Thoracic aorta (tissue), 2 donors: ENCODE measurements at places on chromosomes 6 and 20.

DNA sequence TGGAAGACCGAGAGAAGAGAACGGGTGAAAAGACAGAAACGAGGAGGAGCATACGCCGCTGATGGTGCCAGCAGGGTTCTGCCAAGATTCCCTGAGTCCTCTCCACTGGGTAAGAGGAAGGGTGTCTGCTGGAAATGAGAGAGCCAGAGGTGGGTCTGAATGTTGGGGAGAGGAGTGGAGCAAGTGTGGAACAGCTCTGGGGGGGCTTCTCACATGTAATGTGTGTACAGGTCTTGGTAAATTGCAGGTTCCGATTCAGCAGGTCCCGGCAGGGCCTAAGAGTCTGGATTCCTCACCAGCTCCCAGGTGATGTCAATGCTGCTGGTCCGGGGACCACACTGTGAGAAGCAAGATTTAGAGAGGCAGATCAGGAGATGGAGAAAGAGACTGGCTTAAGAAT lies 1.5 kb upstream of the EBF4 start:
- no peak for DNase-seq

DNA sequence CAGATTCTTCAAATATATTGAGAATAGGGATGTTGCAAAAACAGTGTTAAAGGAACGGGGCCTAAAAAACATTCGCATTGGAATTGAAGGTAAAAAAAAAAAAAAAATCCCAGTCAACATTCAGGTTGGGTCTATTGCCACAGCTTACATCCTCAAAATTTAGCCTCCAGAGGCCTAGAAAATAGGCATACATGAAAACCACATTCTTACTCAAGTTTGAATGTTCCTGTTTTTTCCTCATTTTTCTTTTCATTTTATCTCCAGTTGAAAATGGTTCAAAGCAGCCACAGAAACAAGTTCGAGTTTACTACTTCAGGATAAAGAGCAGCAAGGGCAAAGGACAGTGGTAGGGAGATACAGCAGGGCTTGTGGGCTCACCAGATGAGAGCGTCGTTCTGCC lies 41.9 kb downstream of the KCTD20 start:
- no peak for DNase-seq

GRCh38 chr20:59010321-59010994 lies 3.4 kb upstream of the CTSZ start:
- no peak for DNase-seq

DNA sequence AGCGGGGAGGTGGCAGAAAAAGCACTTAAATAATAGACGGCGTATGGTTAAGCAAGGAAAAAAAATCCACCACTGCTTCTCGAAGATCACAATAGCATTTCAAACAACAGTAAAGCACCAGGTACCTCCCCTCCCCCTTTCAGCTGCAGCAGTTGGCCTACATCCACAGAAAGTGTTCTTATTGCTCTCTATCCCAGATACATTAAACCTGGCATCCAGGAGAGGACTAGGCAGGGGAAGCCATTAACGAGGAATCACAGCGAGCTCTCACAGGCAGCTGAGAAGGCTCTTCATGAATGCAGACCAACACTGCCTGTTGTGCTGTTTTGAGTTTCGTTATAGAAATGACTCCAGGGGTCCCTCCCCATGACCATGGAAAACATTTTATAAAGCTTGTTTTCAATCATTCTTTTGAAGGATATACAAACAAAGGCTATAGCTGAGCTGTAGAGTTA lies 11.8 kb downstream of the FYN start:
- no peak for DNase-seq

- DNase-seq, result no peak
These were observed 139.1 kb downstream of the AGPAT4 start for GRCh38 chr6:161134550-161135298.

GRCh38 chr6:52336919-52337561 lies 24.9 kb upstream of the PAQR8 start:
- DNase-seq, result no peak

DNA sequence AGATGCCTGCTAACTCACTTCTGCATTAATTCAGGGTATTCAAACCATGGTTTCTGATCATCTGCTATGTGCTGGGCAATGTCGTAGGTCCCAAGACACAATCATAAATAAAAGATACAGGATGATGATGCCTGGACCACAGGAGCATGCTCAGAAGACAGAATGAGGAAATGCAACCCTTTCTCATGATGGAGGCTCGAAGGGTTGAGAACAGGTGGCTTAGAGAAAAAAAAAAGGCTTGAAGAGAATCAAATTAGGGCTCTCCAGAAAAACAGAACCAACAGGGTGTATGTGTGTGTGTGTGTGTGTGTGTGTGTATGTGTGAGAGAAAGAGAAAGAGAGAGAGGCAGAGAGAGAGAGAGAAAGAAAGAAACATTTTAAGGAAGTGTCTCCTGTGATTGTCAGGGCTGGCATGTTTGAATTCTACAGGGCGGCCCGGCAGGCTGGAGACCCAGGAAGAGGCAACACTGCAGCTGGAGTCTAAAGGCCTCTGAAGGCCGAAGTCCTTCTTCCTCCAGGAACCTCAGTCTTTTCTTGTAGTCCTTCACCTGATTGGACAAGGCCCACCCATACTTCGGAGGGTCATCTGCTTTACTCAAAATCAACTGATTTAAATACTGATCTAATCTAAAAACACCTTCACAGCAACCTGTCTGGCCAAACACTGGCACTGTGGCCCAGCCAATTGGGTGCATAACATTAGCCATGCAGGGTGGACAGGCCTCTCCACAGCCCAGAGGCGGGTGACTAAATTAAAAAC lies 143.8 kb downstream of the ERMARD start:
- no peak for DNase-seq

GRCh38 chr6:16684195-16684689 lies 77.0 kb downstream of the ATXN1 start:
- DNase-seq, result no peak

DNA sequence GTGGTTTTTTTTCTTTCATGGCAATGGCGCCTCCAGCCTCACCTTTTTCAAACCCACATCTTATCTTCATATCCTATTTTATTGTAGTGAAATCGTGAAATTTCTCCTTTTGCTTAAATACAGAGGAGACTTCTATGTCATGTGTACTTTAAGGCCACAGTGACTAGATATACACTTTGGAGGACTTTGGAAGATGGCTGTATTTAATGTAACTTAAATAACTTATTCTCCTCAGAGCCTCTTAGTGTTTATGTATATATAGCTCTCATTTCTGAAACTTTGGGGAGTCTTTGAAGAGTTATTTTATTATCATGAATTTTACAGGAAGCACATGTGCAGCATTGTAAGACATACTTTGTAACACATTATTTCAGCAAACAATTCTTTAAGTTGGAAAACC lies 968 bp downstream of the LAMA2 start:
- DNase-seq, result no peak

DNA sequence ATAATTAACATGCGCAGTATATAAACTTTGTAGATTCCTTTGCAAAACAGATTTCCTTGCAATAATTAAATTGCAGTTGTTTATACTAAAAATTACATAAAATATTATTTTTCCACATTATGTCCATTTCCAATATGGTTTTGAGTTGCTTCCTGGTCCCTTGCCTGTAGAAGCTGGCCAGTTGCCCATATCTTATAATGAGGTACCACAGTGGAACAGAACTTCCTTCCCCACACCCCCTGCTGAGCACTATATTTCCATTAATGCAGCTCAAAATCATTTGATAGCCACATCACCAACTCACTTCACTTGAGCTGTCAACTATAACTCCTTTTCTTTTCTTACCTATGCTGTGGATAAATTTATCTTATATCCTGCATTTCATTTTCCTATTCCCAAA lies 194.6 kb downstream of the DST start:
- DNase-seq, result no peak

DNA sequence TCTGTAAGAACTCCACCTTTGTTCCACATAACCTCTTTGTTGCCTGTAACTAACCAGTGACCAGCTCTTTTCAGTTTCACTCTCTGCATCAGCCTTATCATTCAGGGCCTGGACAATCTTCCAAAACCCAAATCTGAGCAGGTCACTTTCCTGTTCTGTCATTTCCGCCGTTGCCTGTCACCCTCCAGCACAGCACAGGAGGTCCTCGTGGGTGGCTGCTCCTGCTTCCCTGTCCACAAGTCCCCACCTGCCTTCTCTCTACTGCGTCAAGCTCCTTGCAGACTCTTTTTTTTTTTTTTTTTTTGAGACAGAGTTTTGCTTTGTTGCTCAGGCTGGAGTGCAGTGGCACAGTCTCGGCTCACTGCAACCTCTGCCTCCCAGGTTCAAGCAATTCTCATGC lies 73.9 kb downstream of the MTHFD1L start:
- no peak for DNase-seq

- no peak for DNase-seq
These were observed 64.4 kb downstream of the SMPDL3A start for GRCh38 chr6:122853259-122853995.

DNA sequence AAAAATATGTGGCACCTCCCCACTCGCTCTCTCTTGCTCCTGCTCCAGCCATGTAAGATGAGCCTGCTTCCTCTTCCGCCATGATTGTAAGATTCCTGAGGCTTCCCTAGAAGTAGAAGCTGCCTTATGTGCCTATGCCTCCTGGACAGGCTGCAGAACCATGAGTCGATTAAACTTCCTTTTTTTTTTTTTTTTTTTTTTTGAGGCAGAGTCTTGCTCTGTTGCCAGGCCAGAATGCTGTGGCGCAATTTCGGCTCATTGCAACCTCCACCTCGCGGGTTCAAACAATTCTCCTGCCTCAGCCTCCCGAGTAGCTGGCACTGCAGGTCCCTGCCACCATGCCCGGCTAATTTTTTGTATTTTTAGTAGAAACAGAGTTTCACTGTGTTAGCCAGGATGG lies 112.5 kb downstream of the FAM217A start:
- no peak for DNase-seq

- no peak for DNase-seq
These were observed 36.6 kb downstream of the MTRES1 start for GRCh38 chr6:107064579-107065065.
